ENCODE measurements at places on chromosomes 3 and 15.
A peak's percentile ranks its signal among the peaks of the same experiment; 100 is the strongest.

GRCh38 chr3:171850320-171850959 is 7.3 kb downstream of the TMEM212 start:
- DNase-seq: no peak

DNA sequence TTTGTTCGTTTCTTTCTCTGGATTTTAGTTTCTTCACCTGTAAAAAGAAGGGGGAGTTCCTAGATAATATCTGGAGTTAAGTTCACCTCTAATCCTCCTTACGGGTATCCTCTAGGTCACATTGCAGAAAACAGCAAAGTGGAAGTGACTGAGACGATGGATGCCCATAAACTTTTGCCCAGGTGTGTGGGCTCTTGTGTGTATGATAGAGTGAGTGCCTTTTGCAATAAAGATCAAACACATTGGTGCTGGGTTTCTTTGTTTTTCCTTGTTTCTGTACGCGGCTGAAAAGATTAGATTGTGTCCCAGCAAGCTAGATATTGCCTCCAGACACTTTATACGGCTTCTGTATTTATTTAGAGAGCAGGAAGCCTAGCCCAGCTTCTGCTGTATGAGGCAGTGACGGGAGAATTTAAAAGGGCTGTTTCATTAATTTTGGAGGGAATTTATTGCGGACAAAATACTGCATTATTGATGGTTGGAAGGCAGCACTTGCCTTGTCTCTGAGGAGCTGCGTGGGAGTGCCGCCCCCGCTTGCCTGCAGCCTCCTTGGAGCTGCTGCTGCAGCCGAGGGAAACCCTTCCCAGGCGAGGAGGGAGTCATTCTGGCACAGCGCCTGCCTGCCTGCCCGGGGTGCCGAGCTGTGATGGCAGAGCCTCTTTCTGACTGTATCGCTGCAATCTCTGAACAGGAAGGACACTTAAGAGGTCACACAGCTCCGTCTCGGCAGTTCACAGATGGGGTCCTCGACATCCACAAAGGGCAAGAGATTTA is 38.5 kb downstream of the PYDC2 start:
- no peak for DNase-seq

DNA sequence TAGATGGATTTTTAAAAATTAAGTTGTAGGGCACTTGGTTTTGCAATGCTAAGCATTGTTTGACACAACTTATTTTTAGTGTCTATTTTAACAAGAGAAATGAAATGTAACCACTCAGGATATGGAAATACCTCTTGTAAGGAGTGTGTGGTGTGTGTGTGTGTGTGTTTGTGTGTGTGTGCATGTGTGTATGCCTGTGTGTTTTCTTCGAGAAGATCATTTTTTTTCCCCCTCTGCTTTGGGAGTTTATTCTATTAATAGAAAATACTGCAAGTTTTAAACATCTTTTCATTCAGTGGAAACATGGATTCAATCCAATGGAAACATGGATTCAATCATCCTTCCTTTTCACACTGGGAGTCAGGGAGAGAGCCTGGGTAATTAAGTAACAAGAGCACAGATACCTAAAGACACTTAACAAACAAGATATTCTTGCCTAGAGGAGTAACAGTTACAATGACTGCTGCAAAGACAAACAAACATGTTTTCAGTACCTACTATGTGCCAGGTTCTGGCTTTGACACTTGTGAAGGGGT is 567.2 kb upstream of the TBL1XR1 start:
- no peak for DNase-seq

- no peak for DNase-seq
Observed at GRCh38 chr3:151912028-151912427, 38.6 kb downstream of the SUCNR1 start.

GRCh38 chr3:102037209-102037608 is 187.9 kb downstream of the NFKBIZ start:
- DNase-seq: no peak

DNA sequence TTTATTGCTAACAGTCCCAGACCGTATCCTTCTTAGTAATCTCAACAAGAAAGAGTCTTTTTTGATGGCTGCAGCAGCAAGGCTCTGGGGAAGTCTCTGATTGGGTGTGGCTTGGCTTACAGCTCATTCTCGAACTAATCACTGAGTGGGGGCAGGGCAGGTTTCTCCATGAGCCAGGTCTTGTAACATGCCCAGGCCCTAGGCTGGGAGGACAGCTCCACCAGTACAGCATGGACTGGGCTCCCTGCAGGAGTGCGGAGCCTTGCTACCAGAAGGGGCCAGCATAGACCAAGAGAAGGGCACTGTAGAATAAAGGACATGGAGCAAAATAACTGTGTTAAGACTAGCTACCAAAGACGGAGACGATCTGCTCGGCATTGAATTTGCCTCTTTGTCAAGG is 7.2 kb downstream of the CD276 start:
- DNase-seq: no peak

- DNase-seq: no peak
Observed at GRCh38 chr15:95475067-95475466, 855.4 kb upstream of the NR2F2 start.

GRCh38 chr15:66293419-66294156 is at the start of gene DIS3L:
Gene DIS3L (plus strand): TSS chr15:66293568. CDS start chr15:66293597, 29 bp downstream.
- peak; percentile 49 for DNase-seq

- DNase-seq: no peak
Observed at GRCh38 chr3:9196020-9196419, 53.4 kb downstream of the SRGAP3 start.

GRCh38 chr15:25847051-25847450 is 16.1 kb downstream of the ATP10A start:
- no peak for DNase-seq

DNA sequence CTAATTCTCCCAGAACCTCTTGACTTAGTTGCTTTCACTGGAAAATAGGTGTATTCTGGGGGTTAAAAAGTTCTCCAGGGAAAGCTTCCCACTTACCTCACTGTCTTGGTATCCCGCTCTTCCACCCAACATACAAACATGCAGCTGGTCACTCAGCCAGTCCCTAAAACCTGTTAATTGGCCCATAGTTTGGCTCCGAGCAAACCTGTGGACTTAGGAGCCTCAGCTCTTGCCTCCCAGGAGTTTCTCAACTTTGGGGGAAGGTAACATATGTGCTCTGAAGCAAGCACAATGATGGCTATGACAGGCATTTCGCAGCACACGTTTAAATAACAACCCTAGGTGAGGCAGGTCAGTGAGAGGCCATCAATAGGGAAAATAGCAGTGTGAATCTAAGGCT is 25.8 kb upstream of the LRRFIP2 start:
- DNase-seq: no peak

GRCh38 chr3:129001806-129002572 is 885 bp downstream of the EFCC1 start:
- no peak for DNase-seq

DNA sequence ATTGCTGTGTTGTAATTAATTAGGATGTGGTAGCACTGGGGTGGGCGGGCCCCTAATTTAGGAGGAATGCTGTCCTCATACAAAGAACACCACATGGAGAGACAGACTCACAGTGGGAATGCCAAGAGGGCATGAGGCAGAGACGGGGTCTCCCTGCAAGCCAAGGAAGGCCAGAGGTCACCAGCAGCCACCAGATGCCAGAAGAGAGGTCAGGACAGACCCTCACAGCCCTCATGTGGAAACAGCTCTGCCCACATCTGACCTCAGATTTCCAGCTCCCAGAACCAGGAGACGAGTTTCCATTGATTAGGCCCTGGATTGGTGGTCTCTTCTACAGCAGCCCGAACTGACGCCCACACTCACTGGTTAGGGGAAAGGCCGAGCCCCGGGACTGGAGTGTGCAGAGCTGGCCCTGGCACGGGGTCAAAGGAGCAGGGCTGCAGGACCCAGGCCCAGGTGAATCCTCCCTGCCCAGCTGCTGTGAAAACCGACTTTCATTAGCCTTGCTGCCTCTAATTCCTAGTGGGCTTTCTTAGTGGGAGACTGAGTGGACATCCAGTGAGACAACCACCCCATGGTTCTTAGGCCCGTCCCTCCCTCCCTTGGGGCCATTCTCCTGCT is 43.0 kb upstream of the SLC41A3 start:
- DNase-seq: no peak

GRCh38 chr3:195238586-195239118 is 32.3 kb downstream of the XXYLT1 start:
- no peak for DNase-seq

GRCh38 chr3:142337994-142338393 is 109.8 kb downstream of the XRN1 start:
- no peak for DNase-seq

DNA sequence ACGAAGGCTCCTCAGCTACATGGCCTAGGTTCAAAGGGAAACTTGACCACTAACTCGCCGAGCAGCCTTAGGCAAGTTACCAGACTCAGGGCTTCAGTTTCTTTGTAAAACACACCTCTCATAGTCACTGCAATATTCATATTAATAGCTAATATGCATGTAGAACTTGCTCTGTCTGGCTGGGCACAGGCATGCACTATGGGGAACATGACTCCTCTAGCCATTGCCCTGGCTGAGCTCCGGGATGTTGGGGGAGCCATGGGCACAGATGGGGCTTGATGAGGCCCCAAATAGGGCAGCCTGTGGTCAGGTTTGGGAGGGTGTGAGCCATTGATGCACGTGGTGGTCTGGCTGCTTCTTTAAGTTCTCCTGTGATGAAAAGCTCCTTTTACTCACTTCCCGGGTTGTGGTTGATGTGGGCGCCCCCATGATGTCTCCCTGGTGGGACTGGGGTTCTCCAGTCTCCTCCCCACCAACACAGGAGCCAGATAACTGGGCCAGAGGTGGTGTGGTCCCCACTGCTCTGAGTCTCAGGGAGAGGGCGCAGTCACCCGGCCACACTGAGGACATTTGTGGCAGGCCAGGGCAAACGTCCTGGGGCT is 29.4 kb upstream of the DUSP7 start:
- no peak for DNase-seq

GRCh38 chr3:161274691-161275298 is 53.7 kb downstream of the NMD3 start:
- peak; percentile 14 for DNase-seq

- DNase-seq: no peak
Observed at GRCh38 chr3:111621535-111621934, 26.4 kb upstream of the ZBED2 start.

DNA sequence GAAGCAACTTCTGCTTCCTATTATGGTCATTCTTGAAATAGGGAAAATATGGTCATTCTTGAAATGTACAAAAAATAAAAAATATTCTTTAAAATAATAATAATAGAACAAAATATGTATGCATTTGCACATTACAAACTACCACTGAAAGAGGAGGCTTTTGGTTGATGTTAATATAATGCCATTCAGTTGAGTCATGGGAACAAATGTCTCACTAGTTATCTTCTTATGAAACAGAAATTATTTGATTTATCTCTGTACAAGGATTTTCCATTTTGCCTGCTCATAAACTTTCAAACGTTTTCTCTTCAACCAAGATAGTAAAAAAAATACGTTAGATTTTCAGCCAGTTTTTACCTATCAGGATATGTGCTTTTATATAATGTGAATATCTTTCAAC is 1662.7 kb downstream of the OTOL1 start:
- DNase-seq: no peak

DNA sequence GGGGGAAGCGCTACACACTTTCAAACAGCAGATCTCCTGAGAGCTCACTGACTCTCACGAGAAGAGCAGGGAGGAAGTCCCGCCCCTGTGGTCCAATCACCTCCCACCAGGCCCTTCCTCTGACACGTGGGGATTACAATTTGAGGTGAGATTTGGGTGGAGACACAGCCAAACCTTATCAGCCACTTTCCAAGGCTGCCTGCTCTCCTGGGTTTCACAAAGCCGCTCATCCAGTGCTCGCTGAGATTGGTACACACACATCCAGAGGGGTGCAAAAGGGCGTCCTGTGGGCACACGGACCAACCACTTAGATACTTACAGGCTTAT is 23.1 kb downstream of the XXYLT1 start:
- DNase-seq: no peak

DNA sequence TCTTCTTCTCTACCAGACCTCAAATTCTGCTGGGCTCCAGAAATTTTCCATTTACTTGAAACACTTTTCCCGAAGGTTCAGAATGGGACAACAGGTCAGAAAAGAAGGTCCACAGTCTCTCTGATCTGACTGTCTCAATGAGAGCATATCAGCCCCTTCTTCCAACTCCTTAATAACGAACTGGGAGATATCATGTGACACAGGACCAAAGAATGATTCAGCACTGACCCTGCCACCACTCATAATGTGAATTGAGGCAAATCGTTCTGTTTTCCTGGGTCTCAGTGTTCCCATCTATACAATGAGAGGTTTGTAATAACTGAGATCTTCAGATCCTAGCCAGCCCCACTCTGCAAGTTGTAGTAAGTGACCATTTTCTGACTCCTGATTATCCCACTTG is 500.5 kb downstream of the NTRK3 start:
- no peak for DNase-seq

DNA sequence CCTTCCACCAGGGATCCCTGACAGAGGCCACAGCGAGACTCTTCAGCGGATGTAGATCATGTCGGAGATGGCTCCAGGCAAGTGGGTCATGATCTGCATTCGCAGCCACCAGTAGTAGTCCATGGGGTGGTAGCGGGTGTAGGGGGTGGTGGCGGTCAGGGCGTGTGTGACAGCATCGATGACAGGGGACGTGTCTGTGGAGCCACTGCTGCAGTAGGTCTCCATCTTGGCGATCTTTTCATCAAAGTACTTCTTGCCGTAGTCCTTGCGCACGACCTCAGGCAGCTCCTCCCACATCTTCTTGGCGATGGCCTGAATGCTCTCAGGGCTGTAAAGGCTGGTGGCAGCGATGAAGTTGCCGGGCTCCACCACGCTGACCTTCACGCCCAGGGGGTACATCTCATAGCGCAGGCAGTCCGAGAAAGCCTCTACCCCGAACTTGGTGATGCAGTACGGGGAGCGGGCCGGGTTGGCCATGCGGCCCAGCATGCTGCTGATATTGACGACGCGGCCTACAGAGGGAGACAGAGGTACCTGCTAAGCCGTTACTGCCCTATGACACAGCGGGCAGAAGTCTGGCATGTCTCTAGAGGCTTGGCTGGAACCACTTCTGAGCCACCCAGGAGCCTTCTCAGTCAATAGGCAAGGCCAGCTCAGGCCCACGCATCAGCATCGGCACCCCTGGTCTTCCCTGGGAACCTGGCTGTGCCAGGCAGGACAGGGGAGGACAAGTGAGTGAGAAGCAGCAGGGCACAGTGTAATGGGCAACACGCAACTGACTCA is 43.7 kb downstream of the BDH1 start:
- DNase-seq: no peak

DNA sequence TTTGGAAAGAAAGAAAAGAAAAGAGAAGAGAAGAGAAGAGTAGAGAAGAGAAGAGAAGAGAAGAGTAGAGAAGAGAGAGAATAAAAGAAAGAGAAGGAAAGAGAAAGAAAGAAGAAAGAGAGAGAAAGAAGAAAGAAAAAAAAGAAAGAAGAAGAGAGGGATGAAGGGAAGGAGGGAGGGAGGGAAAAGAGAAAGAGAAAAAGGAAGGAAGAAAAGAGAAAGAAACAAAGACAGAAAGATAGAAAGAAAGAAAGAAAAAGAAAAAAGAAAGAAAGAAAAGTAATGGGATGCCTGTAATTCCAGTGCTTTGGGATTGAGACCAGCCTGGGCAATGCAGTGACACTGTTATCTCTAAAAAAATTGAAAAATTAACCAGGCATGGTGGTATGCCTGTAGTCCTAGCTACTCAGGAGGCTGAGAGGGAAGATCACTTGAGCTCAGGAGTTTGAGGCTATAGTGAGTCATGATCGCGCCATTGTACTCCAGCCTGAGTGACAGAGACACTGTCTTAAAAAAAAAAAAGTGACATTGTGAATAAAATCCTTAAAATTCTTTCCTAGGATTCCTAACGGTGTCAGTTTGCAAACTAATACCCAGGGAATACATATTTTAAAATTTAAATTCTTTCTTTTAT is 1.7 kb downstream of the RASL12 start:
- DNase-seq: no peak

- no peak for DNase-seq
Observed at GRCh38 chr15:64143276-64143675, 8.3 kb upstream of the SNX22 start.
